GM12892 (cell line): ENCODE measurements at places on chromosomes 7 and 10.

DNA sequence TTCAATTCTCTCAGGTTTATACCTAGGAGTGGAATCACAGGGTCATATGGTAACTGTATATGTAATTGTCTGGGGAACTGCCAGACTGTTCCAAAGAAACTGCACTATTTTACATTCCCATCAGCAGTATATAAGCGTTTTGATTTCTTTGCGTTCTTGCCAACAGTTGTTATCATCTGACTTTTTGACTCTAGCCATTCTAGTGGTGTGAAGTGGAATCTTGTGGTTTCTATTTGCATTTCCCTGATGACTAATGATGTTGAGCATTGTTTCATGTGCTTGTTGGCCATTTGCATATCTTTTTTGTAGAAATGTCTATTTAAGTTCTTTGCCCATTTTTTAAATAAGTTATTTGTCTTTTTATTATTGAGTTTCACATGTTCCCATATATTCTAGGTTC lies 44.3 kb upstream of the ZC3HAV1 start:
- no peak for DNase-seq

GRCh38 chr7:11171569-11172192 lies 198.0 kb downstream of the PHF14 start:
- DNase-seq, result no peak

DNA sequence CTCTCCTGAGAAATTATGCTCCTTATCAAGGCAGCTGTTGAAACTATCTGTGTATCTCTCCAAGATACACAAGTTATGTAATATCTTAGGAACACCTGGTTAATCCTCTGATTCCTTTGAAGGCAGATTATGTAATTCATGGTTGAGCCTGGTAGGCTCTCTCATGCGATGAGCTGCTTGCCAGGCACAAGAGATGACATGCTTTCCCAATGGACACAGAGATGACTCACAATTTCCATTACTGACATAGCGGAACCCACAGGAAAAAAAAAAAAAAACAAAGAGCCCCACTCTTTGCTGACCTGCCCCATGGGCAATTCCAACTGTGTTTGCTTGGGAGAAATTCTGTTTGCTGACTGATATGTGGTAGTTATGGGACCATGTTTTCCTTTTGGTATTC lies 736.4 kb upstream of the PHF14 start:
- no peak for DNase-seq

DNA sequence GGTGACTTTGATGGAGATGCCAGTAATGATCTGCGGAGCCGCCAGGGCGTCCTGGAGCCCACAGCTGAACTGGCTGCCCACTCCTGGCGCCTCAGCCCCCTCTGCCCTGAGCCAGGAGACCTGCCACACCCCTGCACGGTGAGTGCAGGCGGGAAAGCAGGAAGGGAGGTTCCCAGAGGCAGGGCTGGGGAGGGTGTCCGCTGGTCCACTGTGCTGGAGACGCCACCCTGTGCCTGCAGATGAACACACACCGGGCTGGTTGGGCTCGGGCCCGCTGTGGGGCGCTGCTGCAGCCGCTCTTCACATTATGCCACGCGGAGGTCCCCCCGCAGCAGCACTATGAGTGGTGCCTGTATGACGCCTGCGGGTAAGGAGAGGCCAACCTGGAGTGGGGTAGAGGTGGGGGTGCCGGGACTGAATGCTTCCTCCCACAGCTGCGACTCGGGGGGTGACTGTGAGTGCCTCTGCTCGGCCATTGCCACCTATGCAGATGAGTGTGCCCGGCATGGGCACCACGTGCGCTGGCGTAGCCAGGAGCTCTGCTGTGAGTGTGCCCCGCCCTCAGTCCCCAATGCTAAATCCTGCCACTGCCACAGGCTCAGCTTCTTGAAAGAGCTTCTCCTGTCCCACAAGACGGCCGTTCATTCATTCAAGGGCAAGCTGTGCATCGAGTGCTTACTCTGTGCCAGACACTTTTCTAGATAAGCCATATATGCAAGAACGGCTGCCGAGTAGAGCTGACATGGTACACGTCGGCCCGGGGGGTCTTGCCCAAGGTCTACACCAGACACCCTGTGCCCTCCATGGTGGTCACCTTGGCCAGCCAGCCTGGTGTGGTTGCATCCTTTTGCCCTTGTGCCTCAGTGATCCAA lies 14.3 kb upstream of the ZNF467 start:
- DNase-seq, result no peak

GRCh38 chr10:117218654-117219053 lies 21.4 kb downstream of the KCNK18 start:
- DNase-seq, result no peak

GRCh38 chr7:158815083-158815799 lies 14.1 kb downstream of the ESYT2 start:
- no peak for DNase-seq

DNA sequence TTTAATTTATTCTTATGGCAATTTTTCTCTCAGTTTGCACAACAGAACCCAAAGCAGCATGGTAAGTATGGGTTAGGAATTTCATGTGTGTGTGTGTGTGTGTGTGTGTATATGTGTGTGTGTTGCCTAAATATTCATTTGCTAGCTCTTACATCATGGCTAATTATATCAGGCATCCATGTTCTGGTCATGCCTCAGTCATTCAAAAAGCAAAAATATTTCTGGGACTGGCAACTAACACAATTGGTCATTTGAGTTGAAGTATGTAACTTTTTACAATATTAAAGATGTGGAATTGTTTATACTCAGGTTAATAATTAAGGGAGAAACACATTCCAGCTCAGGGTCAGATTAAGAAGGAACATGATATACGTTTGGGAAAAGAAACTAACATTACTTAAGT lies 67.6 kb upstream of the PHYHIPL start:
- no peak for DNase-seq

GRCh38 chr7:132436121-132436520 lies 140.1 kb downstream of the PLXNA4 start:
- DNase-seq, result no peak

DNA sequence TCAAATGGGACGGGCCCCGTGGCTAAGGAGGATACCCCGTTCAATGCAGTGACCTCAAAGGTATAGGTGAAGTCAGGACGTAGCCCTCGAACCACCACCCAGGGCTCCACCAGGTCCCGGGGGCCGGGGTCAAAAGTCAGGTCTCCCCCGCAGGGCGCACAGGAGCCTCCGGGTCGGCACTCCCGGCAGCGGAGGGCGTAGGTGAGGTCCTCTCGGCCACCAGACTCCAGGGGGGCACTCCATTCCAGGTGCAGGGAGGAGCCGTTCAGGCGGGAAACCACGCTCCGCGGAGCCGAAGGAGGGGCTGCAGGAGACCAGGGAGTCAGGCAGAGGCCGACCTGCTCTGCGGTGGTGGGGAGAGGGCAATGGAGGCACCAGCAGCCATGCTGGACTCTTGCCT lies 7.7 kb downstream of the EPHB4 start:
- no peak for DNase-seq

DNA sequence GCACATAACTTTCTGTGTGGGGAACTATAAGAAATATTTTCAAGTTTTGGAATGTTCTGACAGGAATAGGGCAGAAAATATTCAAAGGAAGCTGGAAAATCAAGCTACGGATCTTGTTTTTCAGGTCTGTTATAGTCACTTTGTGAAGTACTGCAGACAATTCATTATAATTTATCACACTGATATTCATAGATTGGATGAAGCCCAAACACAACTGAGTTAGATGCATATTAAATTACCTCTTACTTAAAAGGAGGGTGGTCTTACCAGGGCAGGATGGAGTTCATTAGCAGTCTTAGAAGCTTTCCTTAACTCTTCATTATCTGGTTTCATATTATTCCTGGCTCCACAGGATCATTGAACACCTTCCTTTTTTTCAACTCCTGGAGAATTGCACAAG lies 242.3 kb downstream of the DYNC1I1 start:
- no peak for DNase-seq

DNA sequence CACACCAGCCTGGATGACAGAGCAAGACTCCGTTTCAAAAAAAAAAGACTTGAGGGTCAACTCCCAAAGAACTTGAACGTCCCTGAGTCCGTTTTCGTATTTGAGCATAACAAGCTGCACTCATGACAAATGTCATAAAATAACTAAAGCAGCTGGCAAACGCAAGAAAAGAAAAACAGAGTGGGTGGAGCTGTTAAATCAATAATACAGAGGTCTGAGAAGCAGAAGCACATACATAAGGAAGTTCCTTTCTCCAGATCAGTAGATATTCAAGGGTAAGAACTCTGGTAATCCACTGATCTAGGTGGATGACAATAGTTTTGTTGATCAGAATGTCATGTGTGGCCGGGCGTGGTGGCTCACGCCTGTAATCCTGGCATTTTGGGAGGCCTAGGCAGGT lies 150.1 kb downstream of the FAM107B start:
- no peak for DNase-seq

DNA sequence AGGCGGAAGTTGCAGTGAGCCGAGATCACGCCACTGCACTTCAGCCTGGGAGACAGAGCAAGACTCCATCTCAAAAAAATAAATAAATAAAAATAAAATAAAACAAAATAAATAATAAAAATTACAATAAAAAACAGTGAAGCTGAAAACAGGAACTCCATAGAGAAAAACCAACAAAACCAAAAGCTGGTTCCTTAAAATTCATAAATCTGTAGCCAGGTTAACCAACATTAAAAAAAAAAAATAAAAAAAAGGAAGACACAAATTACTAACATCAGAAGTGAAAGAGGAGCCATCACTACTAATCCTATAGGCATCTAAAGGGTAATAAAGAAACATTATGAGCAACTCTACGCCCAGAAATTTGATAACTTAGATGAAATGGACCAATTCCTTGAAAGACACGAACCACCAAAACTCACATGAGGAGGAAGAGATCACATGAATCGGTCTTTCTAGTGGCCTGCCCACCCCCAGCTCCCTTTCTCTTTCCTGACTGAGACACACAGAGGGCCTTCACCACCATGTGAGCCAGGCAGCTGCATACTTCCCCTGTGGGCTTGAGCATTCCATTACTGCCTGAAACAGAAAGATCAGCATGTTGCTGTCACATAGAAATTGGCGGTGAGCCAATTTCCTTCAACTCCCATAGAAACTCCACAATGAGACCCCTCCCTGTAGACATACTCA lies 208.7 kb downstream of the MAD1L1 start:
- DNase-seq, result no peak

- no peak for DNase-seq
Observed at GRCh38 chr7:15015545-15016314, 113.2 kb upstream of the DGKB start.

DNA sequence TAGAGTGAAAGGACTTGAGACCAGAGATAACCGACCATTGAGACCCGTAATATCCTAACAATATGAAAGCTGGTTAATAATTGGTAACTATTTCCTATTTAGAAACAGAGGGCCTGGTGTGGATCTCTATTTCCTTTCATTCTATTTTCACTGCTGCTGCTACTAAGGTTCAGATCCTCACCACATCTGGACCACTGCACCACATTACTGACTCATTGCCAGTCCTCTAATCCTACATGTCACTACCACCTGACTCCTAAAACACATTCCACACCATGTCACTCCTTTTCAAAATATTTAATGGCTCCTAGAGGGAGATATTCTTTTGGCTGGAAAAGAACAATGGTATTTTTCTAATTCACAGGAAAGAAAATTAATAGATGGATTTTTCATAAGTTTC lies 6.4 kb downstream of the USP54 start:
- no peak for DNase-seq

DNA sequence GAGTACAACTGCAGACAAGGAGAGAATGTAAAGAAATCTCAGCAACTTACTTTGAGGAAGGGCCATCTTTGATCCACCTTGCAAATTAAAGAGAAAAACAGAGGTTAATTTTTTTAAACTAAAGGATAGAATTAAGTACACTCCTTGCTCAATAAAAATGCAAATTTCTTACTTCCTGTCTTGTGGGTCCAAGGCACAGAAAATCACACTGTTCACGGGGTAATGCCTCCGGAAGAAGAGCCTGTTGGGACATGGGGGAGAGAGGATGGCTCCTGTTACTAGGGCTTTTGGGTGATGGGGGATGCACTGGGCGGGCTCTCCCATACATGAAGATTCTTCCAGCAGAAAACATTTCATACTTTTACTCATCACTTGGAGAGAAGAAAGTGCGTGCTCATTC lies 301.8 kb downstream of the TNS3 start:
- DNase-seq, result no peak

DNA sequence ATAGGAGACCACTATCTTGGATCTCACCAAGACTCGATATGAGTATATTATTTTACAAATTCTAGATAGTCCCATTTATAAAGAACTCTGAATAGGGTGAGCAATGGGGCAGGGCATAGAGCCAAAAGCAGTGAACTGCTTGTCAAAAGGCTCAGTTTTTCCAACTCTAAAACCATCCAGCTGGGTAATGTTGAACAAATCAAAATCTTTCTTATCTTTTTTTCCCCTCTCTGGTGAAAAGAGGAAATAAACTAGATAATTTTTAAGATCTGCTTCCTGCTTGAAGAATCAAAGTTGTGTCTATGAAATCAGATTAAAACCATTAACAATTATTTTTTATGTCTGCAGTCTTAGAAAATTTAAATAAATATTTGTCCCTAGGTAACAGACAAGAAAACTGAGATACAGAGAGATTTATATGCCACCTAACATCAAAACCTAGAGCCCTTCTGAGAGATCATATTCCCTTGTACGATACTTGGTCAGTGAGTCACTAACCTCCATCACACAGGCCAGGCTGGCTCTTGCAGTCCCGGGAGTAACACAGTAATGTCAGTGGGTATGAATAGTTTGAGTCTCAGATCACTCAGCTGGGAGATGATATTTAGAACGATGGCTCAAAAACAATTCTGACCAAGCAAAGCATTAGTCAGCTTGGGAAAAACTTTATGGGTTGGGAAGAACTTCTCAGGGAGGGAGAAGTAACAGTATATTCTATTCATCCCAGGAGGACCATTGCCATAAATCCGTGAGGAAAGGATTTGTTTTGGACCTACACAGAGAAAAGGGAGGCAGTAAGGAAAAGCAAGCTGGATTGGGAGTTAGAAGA lies 178.8 kb downstream of the REEP3 start:
- DNase-seq, result no peak

DNA sequence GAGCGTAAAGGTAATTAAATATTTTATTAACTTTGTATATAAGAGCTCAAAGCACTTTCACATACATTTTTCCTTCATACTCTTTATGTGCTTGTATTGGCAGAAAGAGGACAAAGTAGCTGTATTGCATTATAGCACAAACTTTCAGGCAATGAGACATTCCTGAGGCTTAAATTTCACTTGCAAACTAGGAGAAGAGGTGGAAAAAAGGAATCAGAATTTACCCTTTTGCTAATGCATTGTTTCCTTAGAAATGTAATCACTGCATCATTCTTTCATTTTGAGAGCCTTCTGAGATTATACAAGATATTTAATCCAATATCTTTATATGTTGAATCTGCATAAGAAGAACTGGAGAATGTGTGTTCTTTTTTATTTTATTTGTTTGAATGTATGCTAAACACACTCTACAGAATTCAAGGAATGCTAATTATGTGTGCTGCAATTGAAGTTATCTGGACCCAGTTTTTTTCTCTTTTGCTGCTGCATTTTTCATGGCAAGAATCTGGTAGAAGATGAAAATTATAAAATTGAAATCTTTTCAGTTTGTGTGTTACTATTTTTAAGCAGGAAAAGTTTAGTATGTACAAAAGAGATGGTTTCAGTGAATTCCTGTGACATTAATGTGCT lies 185.1 kb downstream of the NXPH1 start:
- DNase-seq, result no peak

- DNase-seq, result no peak
Observed at GRCh38 chr7:36244429-36244828, 91.4 kb downstream of the EEPD1 start.

GRCh38 chr10:5395168-5395567 lies 9.5 kb downstream of the TUBAL3 start:
- DNase-seq, result no peak
